ENCODE measurements at places on chromosomes 7 and 10.

- DNase-seq, result no peak
Measured at GRCh38 chr7:158386866-158387545, 200.6 kb downstream of the PTPRN2 start.

- no peak for DNase-seq
Measured at GRCh38 chr10:58350619-58351323, 16.0 kb downstream of the UBE2D1 start.

- no peak for DNase-seq
Measured at GRCh38 chr10:95475827-95476468, 85.2 kb downstream of the SORBS1 start.

DNA sequence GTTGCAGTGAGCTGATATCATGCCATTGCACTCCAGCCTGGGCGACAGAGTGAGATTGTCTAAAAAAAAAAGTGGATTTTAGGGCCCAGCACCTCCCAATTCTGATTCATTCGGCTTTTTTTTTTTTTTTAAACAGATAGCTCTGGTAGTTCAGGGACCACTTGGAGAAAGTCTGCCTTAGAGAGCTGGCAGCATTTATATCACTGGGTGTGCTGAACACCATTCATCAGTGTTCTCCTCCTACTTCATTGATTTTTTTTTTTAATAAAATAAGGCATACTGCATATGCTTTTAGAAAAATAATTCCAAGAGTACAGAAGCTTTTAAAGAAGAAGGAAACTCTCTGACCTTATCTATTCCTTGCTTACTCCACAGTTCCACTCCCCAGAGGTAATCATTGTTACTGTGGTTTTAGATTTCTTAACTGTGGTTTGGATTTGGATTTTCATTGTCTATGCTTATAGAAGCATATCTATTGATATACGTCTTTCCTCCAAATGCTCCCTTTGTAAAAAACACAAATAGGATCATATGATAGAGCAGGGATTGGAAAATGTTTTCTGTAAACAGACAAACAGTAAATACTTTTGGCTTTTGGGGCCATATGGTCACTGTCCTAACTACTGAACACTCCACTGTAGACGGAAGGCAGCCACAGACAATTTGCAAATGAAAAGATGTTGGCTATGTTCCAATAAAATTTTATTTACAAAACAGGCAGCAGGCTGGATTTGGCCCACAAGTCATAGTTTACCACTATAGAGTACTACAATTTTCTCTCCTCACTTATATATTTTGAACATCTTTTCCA lies 21.1 kb upstream of the SAR1A start:
- DNase-seq, result no peak

DNA sequence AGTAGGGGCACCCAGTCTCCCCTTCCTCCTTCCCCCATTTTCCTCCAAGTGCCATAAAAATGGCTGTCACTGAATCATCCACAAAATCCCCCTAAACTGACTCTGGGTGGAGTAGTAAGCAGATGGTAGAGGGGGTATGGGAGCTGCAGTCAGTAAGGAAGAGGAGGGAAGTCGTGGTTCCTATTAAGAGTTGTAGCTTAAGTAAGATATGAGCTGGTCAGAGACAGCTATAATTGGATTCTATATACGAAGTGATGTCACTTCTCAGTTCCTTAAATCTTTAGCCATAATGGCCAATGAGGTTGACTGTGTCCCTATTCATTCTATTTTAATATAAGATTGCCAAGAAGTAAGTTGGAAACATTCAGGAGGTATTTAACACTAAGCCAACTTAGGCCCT lies 131.7 kb downstream of the SLC16A9 start:
- no peak for DNase-seq

DNA sequence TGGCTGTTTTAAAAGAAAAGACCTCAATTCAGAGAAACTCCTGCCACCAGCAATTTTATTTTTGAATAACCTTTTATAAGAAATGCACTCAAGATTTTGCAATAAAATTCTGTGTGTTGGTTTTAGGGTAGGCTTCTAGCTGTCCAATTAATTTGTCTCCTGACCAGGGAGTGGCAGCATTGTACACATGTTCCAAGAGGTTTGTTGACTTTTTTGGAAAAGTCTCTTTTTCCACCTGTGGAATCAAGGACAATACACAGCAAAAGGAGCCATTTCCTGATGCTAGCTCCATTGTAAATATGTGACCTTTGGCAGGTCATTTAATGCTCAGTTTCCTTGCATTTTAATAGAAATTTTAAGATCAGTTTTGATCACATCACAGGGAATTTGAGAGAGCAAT lies 1.8 kb downstream of the GIMAP5 start:
- DNase-seq, result no peak

GRCh38 chr7:3234051-3234450 lies 67.0 kb upstream of the SDK1 start:
- DNase-seq, result no peak

DNA sequence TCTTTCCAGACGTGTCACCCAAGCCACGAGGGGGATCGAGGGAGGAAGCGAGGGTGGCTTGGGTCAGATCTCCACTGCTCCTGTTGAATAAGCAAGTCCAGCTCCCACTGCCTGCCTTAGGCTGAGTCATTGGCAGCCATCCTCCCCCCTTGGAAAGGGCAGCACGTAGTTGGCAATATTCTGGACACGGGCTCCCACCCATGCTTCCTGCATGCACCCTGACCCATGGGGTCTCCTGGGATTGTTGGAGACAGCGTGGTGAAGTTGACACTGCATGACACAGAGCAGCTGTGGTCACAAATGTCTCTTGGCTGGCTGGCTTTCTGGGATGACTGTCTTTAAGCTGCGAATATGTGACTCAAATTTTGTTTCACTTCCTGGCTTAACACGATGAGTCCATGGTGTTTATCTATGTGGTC lies 11.2 kb downstream of the BTBD16 start:
- DNase-seq, result no peak

- no peak for DNase-seq
Measured at GRCh38 chr10:78794736-78795455, 273.9 kb upstream of the ZMIZ1 start.

GRCh38 chr10:21532694-21533466 lies 1.2 kb upstream of the MLLT10 start:
- DNase-seq, result no peak

- no peak for DNase-seq
Measured at GRCh38 chr10:73894245-73894971, 16.5 kb upstream of the PLAU start.

- no peak for DNase-seq
Measured at GRCh38 chr7:42573881-42574672, 337.1 kb upstream of the GLI3 start.

DNA sequence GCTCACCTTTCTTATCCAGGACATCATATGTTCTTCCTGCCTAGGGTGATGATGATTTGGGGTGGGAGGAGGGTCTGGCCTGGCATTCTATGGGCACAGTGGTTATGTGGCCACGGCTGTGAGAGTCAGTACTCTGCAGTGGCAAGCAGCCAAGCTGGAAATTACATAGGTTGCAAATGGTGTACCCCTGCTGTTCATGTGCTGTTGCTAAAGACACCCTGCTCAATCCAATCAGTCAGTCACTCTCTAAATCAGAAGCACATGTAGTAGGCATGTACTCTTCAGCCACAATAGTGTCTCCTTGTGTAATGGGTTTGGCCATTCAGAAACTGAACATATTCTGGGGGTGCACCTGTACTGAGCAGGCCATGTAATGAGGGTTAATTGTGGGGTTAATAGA lies 449.1 kb upstream of the ANKRD30A start:
- DNase-seq, result no peak

GRCh38 chr10:104099269-104099668 lies 13.6 kb upstream of the COL17A1 start:
- no peak for DNase-seq

GRCh38 chr7:40301486-40302068 lies 166.8 kb downstream of the SUGCT start:
- no peak for DNase-seq

DNA sequence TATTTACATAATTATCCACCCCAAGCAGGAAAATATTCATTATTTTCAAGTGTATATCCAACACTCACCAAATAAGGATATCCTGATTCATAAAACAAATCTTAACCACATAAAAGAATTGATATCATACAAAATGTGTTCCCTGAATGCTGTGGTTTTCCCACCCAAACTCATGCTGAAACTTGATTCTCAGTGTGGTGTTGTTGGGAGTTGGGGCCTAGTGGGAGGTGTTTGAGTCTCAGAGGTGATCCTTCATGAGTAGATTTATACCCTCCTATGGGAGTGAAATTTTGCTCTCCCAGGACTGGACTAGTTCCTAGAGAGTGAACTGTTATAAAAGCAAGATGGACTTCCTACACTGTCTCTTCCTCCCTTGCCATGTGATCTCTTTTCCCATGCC lies 1028.3 kb downstream of the SORCS1 start:
- no peak for DNase-seq

DNA sequence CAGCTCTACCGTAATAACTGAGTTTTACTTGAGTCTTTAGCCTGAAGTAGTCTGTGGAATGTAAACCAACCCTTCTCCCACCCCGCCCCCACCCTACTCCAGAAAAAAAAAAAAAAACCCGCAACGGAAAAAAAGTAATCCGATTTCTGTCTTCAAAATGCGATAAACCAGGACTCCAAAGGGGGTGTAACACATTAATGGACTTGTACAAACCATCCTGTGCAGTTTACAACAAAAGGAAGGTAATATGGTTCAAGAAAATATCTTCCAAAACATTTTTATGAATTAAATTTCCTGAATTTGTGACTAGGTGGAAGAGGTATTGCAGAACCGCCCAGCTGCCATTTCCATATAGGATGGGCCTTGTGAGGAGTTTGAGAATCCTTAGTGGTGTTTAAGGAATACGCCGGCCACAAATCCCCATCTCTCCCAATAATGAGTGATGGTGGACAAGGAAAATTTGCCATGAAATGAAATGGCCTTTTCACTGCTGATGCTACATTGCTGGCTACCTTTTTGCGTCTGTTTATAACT lies 10.6 kb downstream of the SKIDA1 start:
- no peak for DNase-seq

DNA sequence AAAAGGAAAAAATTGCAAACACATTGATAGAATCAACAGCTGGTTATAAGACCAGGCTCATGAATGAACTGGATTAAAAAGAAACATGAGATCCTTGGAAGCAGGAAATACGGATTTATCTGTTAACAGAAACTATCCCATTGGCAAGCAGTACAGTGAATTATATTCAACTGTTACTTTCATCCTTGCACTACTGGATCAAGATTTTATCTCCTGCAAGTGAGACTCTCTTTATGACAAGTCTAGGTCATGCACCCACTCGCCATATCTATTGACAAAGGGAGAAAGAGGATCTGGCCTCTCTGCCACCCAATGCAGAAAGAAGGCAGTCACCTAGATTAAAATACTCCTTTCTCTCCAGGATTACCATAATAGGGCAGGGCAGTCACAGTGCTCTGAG lies 41.4 kb downstream of the CSTF2T start:
- no peak for DNase-seq

GRCh38 chr10:121059351-121059750 lies 208.2 kb downstream of the WDR11 start:
- DNase-seq, result no peak

GRCh38 chr10:62638062-62638477 lies 166.4 kb upstream of the ADO start:
- DNase-seq, result no peak

DNA sequence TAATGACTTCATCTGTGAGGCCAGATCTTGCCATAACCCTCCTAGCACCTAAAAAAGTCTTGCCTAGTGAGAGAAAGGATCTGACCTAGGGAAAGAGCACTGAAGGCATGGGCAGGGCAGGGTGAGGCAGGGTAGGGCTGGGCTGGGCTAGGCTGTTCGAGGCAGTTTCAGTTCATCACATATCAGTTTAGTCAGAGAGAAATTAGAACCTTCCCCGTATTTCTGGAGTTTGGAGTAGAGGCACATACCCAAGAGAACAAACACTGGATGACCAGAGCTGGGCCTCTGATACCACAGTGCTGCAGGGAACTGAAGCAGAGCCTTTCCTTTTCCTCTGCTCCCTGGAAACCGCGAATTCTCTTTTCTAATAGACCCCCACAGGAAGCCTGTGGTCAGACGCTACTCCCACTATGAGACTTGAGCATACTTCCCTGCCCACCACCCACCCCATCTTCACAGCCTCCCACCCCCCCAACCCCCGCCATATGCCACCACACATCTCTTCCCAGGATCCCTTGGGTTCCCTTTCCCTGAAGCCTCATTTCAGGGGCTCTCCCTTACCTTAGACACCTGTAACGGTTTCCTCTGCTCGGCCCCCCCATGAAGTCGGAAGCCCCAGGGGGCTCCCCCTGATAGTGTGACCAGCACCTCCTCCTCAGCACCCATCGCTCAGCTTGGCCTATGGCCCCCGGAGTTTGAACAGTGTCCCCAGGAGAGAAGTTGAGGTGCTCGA lies 406 bp downstream of the SYNPO2L start:
- no peak for DNase-seq

- no peak for DNase-seq
Measured at GRCh38 chr7:144438759-144439158, 35.3 kb upstream of the NOBOX start.

DNA sequence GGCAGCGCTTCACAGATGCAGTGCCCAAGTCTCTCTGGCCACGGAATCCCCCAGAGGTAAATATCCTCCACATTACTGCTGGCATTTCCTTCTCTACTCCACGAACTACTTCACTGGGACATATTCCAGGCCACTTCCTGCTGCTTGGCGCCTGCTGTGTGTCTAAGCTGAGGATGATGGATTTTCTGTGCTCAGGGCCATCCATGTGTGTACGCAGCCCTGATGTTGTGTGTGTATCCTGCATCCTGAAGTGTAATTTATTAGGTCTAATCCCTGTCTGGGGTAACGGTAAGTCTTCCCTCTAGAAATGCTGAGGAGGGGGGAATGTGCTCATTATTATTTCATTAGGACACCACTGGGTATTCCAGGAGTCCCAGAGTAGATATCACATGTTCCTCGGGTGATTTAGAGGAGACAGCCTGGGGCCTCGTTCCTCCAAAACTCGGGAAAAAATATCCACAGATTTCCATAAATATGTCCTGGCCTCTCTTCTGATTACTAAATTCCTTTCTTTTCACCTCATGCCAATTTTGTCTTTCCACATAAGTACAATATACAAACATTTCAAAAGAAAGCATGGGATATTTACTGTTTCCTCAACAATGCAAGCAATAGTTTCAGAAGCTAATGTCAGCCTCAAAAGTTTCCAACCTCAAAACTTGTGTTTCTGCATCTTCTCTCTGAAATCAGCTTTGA lies 25.5 kb upstream of the HABP2 start:
- DNase-seq, result no peak

GRCh38 chr7:23207021-23207420 lies 25.2 kb downstream of the NUP42 start:
- DNase-seq, result no peak

GRCh38 chr10:122515588-122516231 lies 44.8 kb upstream of the DMBT1 start:
- DNase-seq, result no peak
